Left ventricle myocardium superior (tissue), 1 donor: ENCODE measurements at places on chromosomes 13 and 19.

DNA sequence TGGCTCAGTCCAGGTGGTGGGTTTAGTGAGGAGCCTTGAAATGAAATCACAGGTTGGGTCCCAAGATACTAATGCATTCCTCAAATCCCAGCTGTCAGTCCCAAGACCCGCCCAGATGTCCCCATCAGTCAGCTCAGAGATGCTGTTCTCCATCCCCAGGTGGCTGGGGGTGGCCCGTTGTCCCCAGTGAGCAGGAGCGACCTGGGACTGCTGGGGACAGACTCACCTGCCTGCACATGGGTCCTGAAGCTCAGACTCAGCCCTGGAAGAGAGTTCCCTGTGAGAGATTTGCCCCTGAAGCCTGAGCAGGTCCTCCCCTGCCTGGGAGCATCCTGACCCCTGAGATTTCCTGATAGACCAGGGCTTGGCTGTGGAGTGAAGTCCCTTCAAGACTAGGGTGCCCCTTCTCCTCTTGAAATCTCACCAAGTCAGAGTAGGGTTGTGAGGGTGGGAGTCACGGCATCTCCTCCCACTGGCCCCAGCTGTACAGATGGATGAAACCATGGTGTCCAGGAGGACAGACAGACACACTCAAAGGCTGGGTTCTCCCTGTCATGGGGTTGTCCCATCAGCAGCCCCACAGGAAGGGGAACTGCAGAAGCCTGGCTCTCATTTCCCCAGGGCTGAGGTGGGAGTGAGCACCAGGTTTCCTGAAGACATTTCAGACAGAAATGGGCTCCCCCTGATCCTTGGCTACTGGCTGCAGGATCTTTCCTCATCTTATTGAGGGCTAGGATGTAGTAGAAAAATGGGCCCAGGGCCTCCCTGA, 14.4 kb downstream of the LILRA5 start:
- no peak for DNase-seq

DNA sequence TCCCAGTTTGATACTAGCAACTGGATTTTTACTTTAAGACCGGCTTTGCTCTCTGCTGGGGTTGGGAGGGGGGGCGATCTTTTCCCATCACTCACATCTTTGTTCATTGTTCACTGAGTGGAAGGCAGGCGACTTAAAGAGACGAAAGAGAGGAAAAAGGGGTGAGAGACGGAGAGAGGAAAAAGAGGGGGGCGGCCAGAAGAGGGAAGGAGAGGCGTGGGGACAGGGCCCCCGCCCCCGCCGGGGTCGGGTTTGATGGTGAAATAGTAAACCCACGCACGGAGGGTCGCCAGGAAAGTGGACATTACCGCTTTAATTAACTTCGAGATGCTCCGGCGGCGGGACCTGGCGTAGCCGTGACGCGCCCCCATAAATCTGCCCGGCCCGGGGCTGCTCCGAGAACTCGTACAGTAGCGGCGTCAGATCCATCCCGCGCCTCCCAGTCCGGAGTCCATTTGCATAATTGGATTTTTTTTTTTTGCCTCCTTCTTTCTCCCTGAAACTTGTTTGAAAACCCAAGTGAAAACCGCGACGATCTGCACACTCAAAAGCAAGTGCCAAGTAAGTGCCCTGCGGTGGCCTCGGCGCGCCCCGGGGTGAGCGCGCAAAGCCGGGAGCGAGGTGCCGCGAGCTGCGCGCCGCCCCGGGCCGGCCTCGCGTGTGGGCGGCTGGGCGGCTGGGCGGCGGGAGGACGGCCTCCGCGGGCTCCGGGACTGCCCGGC, 143.9 kb upstream of the ZNF536 start:
- peak; percentile 36 for DNase-seq

GRCh38 chr13:44680746-44681355, 104.7 kb upstream of the TSC22D1 start:
- no peak for DNase-seq

GRCh38 chr19:5059213-5059574, 90.3 kb downstream of the KDM4B start:
- DNase-seq = no peak

GRCh38 chr13:88648598-88649373, 977.6 kb downstream of the SLITRK5 start:
- no peak for DNase-seq

DNA sequence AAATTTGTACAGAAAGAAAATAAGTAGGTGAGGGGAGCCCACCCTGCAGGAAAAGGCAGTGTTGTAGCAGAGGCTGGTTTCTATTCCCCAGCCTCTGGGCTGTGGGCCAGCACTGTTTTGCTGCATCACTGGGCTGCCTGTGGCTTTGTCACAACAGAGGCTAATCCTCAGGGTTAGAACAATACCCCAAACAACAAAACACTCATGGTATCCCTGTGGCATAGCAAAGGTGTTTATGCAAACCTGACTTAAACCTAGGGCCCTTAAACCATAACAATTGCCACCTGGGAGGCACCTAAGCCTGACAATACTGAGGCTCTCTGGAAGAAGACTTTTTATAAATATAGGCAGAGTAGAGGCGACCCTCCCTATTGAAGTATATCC, 314.7 kb downstream of the OLFM4 start:
- DNase-seq = no peak

- DNase-seq = no peak
These were observed 244.3 kb downstream of the RGCC start for GRCh38 chr13:41701676-41702075.

DNA sequence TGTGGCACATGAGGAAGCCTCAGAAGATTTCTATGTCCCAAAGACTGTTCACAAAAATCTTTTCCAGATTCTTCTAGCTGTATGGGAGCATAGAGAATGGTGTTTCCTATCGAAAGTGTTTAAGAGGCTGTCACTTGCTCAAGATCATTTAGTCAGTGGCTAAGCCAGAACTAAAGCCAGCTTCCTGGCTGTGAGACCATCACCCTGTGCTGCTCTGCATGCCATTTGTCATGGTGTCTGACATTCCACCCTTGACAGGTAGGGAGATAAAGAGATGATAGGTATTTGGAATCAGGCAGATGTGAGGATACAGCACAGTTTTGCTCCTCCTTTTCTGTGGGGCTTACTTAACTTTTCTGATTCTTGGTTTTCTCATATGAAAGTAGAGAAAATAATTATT, 177.3 kb downstream of the DNAJC15 start:
- no peak for DNase-seq

DNA sequence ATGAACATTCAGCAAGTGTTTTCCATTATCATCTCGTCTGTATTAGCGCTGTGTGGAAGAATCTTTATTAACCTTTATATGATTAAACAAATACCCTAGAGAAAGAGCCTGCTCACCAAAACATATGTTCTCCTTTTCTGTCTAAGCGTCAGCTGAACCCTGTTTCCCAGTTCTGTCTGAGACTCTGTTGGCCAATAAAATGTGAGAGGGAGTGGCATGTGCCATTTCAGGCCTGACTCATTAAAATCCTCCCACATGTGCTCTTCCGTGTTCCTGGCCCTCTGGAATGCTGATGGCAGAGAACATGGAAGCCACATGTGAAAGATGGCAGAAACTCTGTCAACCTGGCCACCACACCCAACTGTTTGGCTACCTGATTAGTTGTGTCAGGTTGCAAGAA, 181.9 kb upstream of the EDNRB start:
- DNase-seq = no peak

DNA sequence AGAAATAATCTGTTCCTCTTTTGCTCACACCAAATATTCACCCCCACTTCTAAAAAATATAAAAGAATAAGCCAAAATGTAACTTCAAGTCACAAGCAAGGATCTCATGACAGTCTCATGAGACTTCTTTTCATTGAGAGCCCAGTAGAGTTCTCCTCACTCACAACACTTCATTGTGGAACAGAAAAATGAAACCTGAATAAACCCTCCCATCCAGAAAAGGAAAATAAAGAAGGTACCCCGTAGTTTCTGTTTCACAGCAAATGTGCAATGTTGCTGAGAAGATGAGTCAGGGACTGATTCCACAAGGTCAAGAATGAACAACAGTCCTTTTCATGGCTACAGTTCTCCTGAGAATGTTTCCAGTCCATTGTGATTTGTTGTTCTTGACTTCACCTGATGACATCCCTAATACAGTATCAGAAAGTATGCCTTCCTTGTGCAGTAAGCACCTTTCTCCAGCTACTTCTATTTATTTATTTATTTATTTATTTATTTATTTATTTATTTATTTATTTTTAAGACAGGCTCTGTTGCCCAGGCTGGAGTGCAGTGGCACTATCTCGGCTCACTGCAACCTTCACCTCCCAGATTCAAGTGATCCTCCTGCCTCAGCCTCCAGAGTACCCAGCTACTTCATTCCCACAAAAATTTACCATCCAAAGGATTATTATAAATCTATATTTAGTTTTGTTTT, 6.4 kb upstream of the ZNF841 start:
- no peak for DNase-seq

- no peak for DNase-seq
These were observed 200.8 kb downstream of the RGCC start for GRCh38 chr13:41658057-41658661.

DNA sequence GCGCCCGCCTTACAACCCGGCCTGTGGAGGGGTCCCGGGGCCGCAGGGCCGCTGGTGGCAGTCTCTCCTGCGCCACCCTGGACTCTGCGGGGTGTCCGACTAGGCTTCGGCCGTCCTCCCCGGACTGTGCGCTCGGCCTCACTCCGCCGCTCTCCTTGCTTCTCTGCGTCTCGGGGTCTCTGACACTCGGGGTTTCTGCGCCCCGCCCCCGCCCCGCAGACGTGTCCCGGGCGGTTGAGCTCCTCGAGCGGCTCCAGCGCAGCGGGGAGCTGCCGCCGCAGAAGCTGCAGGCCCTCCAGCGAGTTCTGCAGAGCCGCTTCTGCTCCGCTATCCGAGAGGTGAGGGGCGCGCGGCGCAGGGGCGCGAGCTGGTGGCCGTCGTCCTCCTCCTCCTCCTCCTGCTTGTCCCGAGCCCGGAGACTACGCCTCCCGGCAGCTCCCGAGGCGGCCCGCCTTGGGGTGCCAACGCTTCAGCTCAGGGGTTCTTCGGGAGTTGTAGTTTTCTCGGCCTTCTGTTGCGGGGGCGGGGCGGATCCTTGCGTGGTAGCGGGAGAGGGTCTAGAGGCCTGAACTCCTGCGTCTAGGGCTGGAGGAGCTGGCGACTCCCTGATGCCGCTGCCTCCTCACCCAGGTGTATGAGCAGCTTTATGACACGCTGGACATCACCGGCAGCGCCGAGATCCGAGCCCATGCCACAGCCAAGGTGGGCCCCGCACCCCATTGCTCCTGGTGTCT, 627 bp downstream of the LIN7B start:
- DNase-seq = peak; percentile 81

- DNase-seq = peak; percentile 88
These were observed at the start of gene BCL3 for GRCh38 chr19:44748426-44749254. Gene BCL3 (plus strand): TSS chr19:44748708. CDS start chr19:44748791, 83 bp downstream.

GRCh38 chr13:101529422-101529821, 76.9 kb downstream of the ITGBL1 start:
- DNase-seq = no peak

GRCh38 chr19:13138171-13138915, 11.8 kb downstream of the STX10 start:
- DNase-seq = no peak

- peak; percentile 60 for DNase-seq
These were observed 3.2 kb downstream of the STX10 start for GRCh38 chr19:13146763-13147563.

- no peak for DNase-seq
These were observed 5.2 kb downstream of the LILRA4 start for GRCh38 chr19:54333586-54334298.

DNA sequence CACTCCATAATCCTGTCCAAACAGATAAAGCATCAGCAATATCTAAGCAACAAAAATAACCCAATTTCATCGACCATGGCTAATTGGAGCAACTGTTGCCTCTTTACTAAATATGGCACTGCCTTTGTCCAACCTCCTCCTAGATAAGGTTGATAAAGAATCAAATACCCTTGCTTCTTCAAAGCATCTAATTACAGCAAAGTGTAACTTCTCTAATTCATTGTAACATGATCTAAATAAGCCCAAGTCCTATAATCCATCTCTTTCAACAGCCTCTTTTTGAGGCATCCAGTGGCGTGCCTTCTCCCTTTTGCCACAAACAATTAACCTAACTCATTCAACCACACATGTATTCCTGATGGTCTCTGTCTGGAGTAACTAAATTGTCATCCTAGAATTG, 81.7 kb upstream of the KLHL1 start:
- no peak for DNase-seq

DNA sequence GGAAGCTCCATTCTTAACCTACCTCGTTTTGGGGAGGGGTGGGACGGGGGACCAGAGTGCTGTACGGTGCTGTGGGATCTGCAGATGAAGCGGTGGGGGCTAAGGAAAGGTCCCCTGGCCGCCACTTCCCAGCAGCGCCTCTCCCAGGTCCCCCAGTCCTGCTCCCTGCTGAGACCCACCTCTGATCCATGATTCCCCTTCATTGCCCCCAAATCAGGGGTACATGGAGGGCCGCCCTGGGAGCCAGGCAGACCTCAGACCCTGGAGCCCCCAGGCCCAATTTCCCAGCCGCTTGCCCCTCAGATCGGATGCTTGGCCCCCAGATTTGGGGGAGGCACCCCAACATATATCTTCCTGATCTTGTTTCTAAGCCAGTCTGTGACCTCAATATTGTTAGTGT, 3.8 kb upstream of the FAM98C start:
- DNase-seq = no peak

DNA sequence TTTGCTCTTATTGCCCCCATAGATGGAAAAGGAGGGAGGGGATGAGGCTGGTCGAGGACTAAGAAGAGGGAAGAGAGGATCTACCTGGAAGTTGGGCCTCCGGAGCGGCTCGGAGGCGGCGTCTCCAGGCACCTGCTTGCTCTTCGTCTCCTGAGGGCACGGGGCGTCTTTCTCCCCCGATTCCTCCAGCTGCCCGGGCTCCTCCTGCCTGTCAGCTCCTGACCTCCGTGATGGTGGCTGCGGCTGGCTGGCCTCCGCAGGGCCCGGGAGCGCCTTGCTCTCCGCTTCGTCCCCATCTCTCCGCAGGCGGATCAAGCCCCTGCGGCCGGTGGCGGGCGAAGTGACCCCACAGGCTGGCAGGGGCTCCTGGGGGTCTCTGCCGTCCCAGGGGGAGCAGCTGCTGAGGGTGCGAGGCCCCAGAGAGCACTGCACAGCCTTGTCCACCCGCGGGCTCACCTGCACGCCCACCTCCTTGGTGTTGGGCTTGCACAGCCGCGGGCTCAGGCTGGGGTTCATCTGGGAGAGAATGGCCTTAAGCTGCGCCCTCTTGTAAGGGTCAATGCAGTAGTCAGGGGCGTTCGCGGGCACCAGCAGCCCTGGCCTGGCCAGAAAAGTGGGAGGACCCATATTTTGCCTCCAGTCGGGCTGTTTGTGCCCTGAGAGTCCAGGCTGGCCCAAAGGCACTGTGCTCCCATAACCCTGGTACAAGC, 3.8 kb downstream of the ZAR1L start:
- DNase-seq = no peak

DNA sequence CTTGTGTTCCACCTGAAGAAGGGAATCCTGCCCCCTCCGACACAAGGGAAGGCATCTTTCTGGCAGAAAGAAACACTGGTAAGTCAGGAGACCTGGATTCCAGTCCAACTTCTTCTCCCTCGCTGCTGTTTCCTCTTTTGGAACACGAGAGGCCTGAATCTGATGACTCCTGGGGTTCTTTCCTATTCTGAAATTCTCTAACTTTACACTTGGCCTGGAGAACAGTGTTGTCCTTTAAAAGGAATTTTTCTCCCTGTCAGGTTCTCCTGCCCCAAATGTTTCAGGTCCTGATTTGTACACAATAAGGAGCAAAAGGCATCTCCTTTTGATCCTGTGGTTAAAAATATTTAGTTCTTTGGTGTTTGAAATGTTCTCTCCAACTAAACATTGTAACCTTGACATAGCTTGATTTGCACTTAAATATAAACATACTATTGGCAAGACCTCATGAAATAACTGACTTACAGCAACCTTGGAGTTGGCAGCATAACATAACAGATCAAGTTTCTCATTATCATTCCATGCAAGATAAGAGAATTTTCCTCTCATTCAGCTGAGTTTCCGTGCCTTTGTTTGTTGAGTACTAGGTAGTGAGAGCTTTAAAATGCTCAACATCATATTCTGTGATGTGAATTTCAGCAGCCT, 244.8 kb downstream of the COG6 start:
- DNase-seq = no peak
